Esophagus squamous epithelium (tissue), 5 donors: ENCODE measurements at places on chromosomes 6 and 20.
A peak's percentile ranks its signal among the peaks of the same experiment; 100 is the strongest.

- DNase-seq = no peak
Observed at GRCh38 chr6:68973066-68973465, 338.0 kb downstream of the ADGRB3 start.

- DNase-seq = no peak
Observed at GRCh38 chr6:53104916-53105315, 39.7 kb downstream of the FBXO9 start.

GRCh38 chr6:15322781-15323536, 77.1 kb downstream of the JARID2 start:
- no peak for DNase-seq

DNA sequence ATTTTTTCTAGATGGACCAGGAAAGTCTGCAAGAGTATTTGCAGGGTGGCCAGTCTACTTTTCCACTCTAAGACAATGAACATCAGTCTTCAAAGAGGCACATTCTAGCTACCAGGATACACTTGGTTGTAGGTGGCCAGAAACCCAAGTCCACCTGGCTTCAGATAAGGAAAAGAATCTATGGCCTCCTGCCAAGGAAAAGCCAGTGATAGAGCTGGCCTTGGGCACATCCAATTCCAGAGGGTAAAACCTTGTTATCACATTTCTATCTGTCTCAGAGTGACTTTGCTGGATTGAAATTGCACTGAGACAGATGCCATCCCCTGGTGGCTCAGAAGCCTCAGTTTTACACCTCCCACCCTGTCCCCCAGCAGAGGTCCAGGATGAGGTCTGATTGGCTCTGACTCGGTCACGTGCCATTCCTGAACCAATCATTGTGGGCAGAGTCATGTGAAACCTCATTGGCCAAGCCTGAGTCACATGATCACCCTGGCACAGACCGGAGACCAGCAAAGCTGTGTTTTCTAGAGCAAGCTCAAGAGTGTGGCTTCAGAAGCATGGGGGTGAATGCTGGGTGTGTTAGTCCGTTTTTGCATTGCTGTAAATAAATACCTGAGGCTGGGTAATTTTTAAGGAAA, 497.4 kb upstream of the SULF2 start:
- no peak for DNase-seq

DNA sequence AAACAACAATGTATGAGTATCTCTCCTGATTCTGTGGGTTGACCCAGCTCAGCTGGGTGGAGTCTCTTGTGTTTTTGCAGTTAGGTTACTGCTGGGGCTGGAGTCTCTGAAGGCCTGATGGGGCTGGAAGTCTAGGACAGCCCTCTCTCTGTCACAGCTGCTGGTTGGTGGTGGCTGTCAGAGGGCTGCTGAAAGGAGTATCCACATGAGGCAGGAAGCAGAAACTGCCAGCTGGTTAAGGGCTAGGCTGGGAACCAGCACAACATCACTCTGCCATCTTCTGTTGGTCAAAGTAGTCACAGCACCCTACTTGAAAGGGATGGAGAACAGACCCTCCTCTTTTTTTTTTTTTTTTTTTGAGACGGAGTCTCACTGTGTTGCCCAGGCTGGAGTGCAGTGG, 10.0 kb upstream of the PACSIN1 start:
- no peak for DNase-seq

GRCh38 chr6:8674126-8674525, 238.8 kb upstream of the SLC35B3 start:
- no peak for DNase-seq

GRCh38 chr20:4633379-4633778, 88.3 kb upstream of the PRND start:
- DNase-seq = no peak

GRCh38 chr6:20243288-20243687, 31.0 kb upstream of the MBOAT1 start:
- DNase-seq = no peak

- DNase-seq = no peak
Observed at GRCh38 chr20:4300921-4301320, 285.6 kb upstream of the RNF24 start.

DNA sequence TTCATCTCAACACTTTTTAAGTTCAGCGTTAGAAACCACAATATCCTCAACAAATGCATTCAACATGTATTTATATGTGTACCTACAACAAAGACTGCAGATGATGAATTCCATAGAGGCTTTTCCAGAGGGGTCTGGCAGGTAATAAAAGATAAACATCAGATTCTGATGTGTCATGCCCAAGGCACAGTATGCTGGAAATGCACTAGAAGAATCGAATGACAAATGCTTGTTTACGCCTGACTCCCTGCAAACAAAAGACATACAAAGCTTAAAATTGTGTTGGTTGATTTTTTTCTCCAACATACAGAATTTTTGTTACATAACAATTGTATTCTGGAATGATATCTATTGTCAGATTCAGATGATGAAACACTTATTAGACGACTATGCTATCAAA, at the start of gene LGSN:
LGSN (minus strand) TSS at position 45 of the 400 bp plus-strand sequence; CDS start at position 5, 40 bp downstream.
- no peak for DNase-seq

GRCh38 chr6:67768972-67769371, 866.1 kb upstream of the ADGRB3 start:
- DNase-seq = no peak

DNA sequence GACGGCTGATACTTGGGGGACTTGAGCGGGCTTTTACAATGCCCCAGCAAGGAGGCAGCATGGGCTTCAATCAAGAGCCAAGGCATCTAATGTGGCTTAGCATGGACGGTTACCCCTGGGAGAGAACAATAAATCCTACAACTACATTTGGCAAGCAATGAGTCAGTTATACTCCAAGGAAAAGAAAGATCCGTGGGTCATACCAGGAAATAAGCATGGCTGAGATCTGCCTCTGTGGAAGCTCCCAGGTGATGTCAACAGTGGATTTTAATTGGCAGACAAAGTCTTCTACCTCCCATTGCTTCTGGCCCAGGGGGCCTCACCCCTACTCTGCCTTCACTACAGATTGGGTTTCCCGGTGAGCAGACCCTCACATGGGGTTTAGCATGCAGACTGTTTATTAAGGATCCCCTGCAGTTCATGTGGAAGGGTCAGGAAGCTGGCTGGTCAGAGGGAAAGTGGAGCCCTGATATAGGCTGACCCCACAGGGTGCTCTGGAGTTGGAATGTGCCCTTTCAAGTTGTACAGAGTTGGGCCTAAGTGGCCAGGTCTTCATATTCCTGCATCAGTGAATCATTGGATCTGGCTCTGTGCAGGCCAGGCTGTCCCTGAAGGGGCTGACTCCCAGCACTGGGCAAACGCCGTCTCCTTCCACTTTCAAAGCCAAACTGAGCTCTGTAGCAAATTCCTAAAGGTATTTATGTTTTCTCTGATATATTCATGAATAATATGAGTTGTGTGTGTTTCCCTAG, 91.3 kb upstream of the GGTLC1 start:
- DNase-seq = no peak

- no peak for DNase-seq
Observed at GRCh38 chr6:105326833-105327770, 75.8 kb downstream of the PREP start.

GRCh38 chr6:136771306-136771705, 21.0 kb downstream of the MAP3K5 start:
- no peak for DNase-seq

- no peak for DNase-seq
Observed at GRCh38 chr20:53176134-53176533, 204.0 kb downstream of the TSHZ2 start.

- no peak for DNase-seq
Observed at GRCh38 chr20:35956616-35957015, 2.3 kb upstream of the SCAND1 start.

DNA sequence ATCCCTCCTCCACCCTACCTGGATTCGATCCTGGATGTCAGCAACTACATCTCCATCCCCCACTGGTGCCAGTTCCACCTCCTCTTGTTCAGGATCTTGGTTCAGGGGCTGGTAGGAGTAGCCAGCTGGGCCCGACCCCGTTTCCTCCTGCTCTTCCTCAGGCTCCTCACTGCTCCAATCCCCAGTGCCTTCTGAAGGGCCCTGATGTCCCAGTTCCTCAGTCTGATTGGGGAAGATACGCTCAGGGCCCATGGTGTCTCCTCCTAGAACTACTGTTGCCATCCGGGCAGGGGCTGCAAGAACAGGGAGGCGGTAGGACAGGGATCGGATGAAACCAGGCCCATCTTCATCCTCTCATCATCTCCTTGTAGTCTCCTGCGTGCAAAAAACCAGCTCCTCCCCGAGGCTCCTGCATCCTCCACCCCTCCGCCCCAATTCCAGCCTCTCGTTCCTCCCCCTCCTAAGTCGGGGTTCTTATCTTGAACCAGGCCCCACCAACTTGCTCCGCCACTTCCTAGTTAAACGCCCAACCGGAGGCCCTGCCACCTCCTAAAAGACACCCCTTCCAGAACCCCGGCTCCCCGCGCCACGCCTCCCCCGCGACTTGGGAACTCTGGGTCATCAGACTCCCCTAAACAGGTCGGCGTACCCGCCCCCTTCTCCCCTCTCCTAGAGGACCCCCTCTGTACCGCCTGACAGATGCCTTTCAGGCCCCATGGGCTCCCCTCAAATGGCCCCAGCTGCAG, 476 bp downstream of the MEA1 start:
- peak; percentile 74 for DNase-seq

DNA sequence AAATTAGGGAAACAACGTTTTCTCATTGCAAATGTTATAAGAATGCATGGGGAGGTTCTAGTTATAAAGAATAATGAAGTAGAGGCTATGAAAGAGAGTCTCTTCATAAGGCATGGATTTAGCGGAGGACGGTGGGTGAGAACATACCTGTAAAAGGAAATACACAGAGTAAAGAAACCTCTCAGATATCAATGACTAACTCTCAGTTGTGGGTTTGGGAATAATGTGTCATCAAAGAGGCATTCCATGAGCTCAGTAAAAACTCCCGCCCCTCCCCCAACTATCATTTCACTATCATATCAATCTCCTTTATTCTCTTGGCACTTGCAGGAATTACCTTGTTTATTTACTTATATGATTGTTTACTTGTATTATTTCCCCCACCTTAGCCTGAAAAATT, 695.4 kb downstream of the PTPRT start:
- no peak for DNase-seq

DNA sequence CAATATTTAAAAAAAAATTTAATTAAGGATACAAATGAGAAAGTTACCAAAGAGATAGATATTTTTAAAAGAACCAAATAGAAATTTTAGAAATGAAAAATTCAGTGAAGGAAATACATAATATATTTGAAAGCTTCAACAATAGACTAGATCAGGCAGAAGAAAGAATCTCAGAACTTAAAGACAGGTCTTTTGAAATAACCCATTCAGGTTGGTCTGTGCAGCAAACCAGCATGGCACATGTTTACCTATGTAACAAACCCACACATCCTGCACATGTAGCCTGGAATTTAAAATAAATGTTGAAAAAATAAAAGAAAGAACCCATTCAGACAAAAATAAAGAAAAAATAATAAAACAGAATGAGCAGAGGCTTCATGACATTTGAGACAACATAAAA, 221.1 kb upstream of the ID4 start:
- no peak for DNase-seq

GRCh38 chr6:108835218-108835850, 12.9 kb upstream of the ARMC2 start:
- DNase-seq = peak; percentile 35

DNA sequence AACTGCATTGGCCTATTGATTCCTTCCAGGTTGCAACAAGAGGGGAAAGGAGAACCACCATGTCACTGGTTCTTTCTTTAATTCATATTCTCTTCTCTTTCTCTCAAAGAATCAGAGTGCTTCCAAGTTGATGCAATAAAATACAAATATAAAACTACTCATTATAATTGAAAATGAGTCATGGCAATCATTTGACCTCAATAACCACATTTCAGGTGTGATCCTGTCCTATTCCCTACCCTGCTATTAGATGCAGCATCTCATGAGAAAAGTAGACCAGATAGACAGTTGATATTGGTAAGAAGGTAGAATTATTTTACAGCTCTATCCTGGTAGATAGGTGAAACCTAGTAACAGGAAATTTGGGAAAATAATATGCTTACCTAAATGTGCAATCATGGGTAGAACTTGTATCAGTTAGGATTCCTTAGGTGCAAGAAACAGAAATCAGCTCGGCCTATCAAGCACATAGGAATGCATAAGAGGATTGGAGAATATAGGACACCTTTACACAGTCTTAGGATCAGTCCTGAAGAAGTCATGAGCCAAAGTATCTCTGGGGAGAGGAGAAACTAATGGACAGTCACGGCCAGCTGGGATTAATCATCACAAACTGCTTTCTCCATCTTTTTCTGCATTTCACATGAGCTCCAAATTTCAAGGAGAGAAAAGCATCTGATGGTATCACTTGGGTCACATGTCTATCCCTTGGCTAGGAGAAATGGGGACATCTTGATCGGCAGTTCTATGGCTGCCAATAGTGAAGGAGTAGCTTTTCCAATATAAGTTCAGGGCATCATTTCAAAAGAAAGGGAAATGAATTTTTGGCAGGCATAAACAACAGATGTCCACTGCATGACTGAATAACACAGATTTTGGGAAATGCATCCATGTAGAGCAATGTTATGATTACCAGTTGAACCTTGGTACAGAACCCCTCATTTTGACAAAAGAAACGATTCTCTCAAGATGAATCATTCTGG, 19.3 kb upstream of the RNF146 start:
- DNase-seq = no peak

DNA sequence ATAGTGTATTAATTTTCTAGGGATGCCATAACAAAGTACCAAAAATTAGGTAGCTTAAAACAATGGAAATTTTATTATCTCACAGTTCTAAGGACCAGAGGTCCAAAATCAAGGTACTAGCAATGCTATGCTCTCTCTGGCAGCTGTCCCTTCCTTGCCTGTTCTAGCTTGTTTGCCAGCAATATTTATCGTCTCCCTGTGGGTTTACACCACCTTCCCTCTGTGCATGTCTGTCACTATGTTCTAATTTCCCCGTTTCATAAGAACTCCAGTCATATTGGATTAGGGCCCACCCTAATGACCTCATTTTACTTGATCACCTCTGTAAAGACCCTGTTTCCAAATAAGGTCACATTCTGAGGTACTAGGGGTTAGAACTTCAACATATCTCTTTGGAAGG, 217.2 kb downstream of the IBTK start:
- no peak for DNase-seq

- no peak for DNase-seq
Observed at GRCh38 chr20:57697543-57697942, 12.3 kb downstream of the PMEPA1 start.

- DNase-seq = no peak
Observed at GRCh38 chr6:82385546-82385945, 21.9 kb downstream of the TPBG start.

GRCh38 chr6:131685266-131685780, 15.9 kb downstream of the OR2A4 start:
- DNase-seq = no peak

DNA sequence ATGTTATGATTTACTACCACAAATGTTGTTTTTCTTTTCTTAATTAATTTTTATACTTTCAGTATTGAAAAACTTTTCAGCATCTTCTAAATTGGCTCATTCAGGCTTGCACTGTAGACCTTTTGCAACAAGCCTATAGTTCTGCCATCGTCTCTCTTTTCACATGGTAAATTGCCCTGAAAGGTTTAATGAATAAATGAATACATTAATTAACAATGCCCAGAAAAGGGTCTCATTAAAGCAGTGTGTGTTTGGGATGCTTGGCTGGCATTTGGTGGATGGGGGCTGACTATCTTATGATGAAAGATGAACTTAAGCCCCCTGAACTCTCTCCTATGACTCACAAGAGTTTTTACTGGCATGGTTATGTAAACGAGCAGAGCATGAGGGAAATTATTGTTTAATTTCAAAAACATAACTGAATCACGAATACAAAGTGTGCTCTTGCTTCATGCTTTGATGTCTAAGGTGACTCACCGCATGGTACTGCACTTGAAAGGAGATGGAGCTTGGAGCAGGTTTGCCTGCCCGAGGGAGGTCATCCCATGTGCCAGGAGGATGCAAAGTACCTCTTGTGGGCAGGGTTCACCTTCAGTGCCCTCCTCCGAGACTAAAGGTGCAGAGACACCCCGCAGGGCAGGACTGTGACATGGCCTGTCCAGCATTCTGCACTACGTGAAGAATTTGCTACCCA, 13.8 kb upstream of the PCK1 start:
- DNase-seq = no peak
